ENCODE measurements at places on chromosomes 4 and X.

DNA sequence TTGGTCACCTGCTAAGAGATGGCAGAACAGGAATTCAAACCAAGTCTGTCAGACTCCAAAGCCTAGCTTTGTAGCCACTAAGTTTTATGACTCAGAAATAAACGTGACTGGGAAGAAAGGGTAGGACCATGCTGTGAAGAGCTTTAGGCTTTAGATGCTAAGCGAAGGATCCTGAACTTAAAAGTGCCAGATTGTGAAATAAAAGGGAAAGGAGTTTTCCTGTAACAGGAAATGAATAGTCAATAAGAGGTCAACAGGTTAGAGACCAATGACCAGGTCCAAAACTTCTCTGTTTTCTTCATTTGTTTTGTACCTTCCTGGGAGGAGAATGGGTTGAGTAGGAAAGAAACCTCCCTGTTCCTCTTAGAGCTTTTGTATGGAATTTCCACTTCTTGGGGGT is 98.8 kb upstream of the EOLA2 start:
- no peak for DNase-seq

GRCh38 chrX:252244-252956 is 28.8 kb upstream of the PLCXD1 start:
- DNase-seq = no peak

- DNase-seq = no peak
These were observed 440.7 kb downstream of the IL15 start for GRCh38 chr4:142077048-142077447.

- peak; percentile 12 for DNase-seq
These were observed 73.0 kb upstream of the ZNF518B start for GRCh38 chr4:10530137-10530786.

GRCh38 chr4:156971165-156971675 is 379 bp downstream of the PDGFC start:
- no peak for DNase-seq

- DNase-seq = no peak
These were observed 1623.2 kb upstream of the PABPC4L start for GRCh38 chr4:135824759-135825296.

GRCh38 chr4:76207549-76207948 is 6.1 kb downstream of the SCARB2 start:
- DNase-seq = no peak

DNA sequence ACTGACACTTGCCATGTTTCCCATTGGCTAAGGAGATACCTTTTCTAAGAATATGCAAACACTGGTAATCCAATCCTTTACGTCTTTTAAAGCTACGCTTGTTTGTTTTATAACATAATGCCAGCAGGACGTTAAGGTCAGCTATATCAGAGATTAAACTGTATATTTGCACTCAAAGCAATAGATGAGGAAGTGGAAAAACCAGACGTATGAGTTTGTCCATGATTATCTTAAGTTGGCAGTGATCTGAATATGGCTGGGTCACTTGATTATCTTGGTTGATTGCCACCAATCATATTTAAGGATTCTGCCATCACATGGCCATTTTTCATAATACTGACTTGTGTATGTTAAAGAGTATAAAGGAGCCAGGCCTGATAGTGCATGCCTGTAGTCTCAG is 19.4 kb downstream of the TMSB4X start:
- DNase-seq = no peak
